ENCODE measurements at places on chromosomes 3 and 15. TPM values are rescaled to one million over a fixed set of nuclear protein-coding genes. Genes with fewer than 3 reads are reported as not detected.

- peak; percentile 46 for DNase-seq
Measured at GRCh38 chr3:47592066-47592795, 13.6 kb upstream of the CSPG5 start.

DNA sequence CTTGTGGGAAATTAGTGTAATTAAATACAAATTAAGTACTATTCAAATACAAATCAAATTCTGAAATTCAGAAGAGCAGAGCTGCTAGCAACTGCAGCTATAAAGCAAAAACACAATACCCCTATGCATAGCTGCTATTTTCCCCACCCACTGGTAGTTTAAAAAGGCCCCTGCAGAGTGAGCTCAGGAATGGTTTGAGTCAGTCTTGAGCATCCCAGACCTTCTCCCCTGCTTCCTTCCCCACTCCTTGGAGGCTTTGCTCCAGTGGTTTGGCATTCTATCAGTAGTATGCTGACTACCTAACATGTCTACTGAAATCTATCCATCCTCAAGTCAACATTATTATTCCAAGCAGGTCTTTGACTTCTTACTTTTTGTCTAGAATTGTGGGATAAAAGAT is 53.0 kb downstream of the EFHB start:
- DNase-seq: no peak

Gene LOXL1
- total RNA-seq: 91.4 TPM

Gene IQCH
- 5.0 TPM for total RNA-seq

- DNase-seq: no peak
Measured at GRCh38 chr3:123655400-123655799, 70.5 kb upstream of the HACD2 start.

- no peak for DNase-seq
Measured at GRCh38 chr3:189096092-189096491, 75.7 kb upstream of the TPRG1 start.

- no peak for DNase-seq
Measured at GRCh38 chr3:142818651-142819050, 70.2 kb downstream of the PCOLCE2 start.

Gene DNASE1L3
- not detected for total RNA-seq

GRCh38 chr15:68207176-68207935 is 2.2 kb upstream of the CALML4 start:
- DNase-seq: no peak

- no peak for DNase-seq
Measured at GRCh38 chr3:95655363-95655986, 1158.9 kb upstream of the EPHA6 start.

DNA sequence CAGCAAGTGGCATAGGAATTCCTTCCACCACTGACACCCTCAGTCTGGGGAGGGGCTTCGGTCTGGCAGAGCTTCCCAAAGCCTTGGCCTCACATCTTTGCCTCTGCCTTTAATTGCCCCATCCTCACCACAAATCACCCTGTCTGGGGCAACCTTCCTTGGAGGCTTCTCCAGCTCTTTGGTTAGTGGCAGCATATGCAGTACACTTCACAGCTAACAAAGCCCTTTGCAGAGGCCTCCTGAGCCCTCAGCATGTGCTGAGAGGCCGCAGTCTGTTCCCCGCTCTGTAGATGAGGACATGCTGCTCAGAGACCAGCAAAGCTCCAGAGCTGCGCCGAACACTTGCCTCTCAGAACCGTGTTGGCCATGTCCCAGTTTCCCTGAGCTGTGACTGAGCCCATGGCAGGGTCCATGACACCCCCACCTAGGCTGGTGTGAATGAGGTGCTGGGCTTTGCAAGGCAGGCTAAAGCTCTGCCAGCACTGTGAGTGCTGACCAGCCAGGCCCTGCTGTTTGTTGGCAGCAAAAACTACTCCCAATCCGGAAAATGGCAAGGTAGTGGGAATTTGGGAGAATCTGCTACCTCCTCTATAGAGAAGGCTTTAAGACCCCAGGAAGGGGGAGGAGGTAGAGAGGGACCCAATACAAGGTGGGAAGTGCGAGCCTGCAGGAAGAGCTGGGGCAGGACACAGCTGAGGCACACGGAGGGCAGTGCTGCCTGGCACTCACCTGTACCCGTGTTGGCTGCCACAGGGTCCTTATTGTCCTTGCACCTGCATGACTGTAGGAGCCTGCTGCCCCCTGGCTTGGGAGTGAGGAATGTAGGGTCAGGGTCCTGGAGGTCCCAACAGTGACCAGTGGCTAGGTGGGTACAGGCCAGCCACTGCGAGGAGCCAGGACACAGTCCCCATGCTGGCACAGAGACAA is 8.4 kb upstream of the KLF15 start:
- DNase-seq: no peak

Gene IQCF6
- total RNA-seq: not detected

GRCh38 chr3:154304116-154304786 is 20.0 kb downstream of the DHX36 start:
- DNase-seq: no peak

GRCh38 chr3:132283916-132284405 is 33.2 kb upstream of the ACP3 start:
- DNase-seq: peak; percentile 20

Gene HCN4
- total RNA-seq: not detected

Gene GP5
- total RNA-seq: 0.17 TPM

- peak; percentile 3 for DNase-seq
Measured at GRCh38 chr15:81752546-81752942, 293.3 kb downstream of the MEX3B start.

DNA sequence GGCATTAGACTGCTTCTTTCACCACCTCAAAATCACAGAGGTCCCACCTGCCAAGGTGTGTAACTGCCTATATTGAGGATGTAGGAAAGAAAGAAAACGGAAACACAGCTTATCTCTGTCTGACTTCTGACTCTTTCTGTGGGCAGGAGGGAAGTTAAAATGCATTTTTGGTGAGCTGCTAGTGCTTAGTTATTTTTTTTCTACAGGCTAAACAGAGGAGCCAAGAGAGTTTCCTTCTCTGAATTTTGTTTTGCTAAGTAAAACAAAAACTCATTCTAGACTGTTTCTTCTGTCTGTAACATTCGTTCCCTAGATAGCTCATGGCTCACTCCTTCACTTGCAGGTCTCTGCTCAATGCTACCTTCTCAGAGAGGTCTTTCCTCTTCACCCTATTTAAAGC is 18.8 kb upstream of the AMOTL2 start:
- no peak for DNase-seq

GRCh38 chr3:172175254-172175599 is 135.8 kb downstream of the FNDC3B start:
- DNase-seq: no peak

GRCh38 chr3:28700728-28701127 is 352.1 kb upstream of the AZI2 start:
- DNase-seq: no peak

GRCh38 chr15:82771789-82772607 is 33.9 kb downstream of the FSD2 start:
- DNase-seq: no peak

- DNase-seq: no peak
Measured at GRCh38 chr3:39935261-39935660, 125.9 kb downstream of the MYRIP start.

Gene GOLGA6B
- not detected for total RNA-seq

DNA sequence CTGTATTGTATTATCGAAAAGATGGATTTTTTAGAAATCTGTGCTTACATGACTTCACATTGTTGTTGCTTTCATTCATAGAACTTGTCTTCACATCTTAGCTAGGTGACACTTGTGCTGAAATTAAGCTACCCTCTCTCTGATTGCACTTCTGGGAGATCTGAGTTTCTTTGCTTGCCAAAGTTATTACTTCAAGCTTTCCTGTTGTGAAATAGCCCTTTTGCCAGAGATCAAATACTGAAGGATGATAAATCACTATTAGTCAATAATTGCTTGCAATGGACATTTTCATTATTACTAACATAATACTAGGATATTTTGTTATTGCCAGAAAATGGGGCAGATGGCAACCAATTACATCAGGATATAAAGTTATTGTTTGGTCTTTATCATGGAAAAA is 34.7 kb downstream of the PIK3CA start:
- no peak for DNase-seq

GRCh38 chr3:21020681-21021080 is 730.3 kb downstream of the ZNF385D start:
- no peak for DNase-seq

Gene SLC9A9
- 74.0 TPM for total RNA-seq

- no peak for DNase-seq
Measured at GRCh38 chr3:193938613-193939012, 197.3 kb upstream of the HES1 start.

Gene MYO5C
- under 0.01 TPM for total RNA-seq

- DNase-seq: no peak
Measured at GRCh38 chr3:2735392-2735894, 374.7 kb downstream of the IL5RA start.

- no peak for DNase-seq
Measured at GRCh38 chr3:35307296-35307695, 332.0 kb upstream of the ARPP21 start.

Gene STAB1
- total RNA-seq: under 0.01 TPM

- DNase-seq: peak; percentile 17
Measured at GRCh38 chr3:130894130-130894985, 474 bp downstream of the ATP2C1 start.

GRCh38 chr3:43273416-43273815 is 12.9 kb upstream of the SNRK start:
- DNase-seq: no peak

GRCh38 chr15:75234191-75234810 is 23.8 kb upstream of the GOLGA6C start:
- DNase-seq: no peak

Gene PROK2
- total RNA-seq: not detected

DNA sequence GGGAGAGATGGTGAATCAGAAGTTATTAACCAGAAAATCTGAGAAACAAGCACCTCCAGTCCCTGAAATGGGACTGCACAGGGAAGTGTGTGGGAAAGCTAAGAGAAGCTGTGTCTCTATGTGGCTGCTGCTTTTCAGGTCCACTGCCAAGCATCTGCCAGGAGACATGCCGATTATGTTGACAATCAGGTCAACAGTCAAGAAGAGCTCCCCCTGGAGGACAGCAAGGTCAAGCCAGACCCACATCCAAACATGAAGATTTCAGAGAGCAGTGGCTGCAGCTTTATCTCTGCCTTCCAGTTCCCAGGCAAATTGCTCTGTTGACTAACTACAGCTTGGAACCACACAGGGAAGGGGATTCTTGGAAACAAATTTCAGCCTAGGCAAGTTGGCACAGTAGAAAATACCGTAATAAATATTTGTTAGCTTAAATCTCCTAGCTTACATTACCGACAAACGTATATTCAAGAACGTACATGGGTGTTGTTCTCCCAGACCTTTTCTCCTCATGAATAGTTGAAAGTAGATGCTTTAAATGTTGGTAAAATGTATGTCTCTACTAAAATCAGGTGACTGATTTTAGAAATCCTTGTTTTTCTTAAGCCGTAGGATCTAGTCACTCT is 394.5 kb upstream of the RARB start:
- DNase-seq: no peak

Gene SNX4
- total RNA-seq: 28.8 TPM

DNA sequence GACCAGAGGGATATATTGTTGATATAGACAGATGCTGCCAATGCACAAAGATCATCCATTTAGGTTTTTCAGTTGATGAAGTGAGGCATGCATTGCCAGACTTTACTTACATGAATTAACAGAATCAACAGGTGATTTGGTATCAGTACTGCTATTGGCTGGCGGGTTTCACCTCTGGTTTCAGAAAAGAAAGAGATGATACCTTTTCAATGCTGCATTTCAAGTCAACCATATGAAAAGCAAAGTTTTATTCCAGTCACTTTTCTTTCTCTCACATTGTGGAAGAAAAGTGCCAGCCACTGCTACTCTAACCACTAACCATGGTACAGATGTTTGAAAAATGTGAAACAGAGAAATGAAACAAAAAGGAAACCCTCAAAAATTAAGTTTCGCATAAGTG is 289.1 kb downstream of the TIGIT start:
- DNase-seq: no peak

Gene MUC13
- not detected for total RNA-seq

GRCh38 chr15:98967096-98967495 is 40.5 kb downstream of the PGPEP1L start:
- DNase-seq: no peak

DNA sequence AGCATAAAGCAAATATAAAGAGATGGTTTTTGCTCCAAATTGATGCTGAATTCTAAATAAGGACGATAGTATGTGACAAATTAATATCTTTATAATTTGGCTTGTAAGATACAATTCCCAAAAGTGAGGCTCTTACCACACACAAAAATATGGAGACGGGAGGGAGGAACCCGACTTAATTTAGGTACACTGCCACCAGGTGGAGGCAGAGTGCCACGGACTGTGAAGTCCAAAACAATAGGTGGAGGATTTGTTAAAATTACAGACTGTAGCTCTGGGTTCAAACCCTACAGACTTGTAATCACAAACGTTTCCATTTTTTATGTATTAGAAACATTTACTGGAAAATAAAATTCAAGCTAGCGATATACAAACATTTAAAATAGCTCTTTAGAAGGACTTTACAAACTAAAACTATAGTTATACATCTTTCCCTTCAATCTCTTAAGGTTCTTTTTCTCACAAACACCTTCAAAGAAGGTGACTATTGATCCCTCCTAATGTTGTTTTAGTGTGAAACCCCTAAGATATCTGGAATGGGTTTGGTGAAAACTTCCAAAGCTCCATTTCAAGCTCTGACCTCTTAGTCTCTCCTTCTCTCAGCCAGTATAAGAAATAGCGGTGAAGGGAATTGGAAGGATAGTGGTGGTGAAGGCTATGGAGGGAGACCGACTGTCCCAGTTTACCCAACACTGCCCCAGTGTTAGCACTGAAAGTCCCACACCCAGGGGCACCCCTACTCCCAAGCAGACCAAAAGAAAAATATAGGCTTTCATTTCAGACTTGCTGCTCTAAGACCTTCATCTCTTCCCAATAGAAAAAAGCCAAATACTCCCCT is 89.7 kb downstream of the AQP9 start:
- peak; percentile 68 for DNase-seq

DNA sequence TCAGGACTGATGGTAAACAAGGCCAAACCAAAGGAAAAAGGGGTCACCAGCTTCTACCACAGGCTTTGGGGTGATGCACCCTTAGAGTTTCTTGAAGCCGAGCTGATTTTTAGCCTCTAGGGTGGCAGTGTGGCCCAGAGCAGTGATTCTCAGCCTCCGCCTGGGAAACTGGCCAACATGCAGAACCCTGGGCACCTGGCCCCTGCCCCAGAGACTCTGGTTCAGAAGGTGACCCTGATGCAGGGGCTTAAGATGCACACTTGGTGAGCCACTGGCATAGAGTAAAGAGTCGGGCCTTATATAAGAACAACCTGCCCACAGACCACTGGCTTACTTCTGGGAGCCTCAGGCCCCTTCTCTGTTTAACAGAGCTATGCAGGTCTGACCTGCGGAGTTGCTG is 44.5 kb downstream of the SYNM start:
- no peak for DNase-seq

DNA sequence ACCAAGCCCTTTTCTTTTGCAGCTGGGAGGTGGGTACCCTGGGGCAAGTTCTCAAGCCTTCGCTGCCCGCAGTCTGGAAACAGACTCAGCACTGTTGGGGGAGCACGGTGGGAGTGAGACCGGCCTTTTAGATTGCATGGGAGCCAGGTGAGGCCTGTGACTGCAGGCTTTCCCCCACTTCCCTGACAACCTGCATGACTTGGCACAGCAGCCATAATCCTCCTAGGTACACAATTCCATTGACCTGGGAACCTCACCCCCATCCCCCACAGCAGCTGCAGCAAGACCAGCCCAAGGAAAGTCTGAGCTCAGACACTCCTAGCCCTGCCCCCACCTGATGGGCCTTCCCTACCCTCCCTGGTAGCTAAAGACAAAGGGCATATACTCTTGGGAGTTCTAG is 52.2 kb upstream of the CCDC80 start:
- DNase-seq: no peak

Gene TF
- 0.33 TPM for total RNA-seq
